ENCODE measurements at places on chromosomes 7 and 10.

DNA sequence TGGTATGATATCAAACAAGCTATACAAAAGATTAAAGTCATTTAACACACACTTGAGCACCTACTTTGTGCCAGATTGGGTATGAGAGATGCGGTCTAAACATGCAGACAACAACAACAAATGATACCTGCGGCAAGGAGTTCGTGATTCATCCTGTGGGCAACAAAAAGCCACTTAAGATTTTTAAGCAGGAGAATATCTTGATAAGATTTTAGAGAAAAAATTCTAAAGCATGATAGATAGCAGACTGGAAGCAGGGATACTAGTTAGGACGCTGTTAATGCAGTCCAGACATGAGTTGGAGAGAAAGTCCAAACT lies 1.6 kb upstream of the KBTBD2 start:
- no peak for DNase-seq

DNA sequence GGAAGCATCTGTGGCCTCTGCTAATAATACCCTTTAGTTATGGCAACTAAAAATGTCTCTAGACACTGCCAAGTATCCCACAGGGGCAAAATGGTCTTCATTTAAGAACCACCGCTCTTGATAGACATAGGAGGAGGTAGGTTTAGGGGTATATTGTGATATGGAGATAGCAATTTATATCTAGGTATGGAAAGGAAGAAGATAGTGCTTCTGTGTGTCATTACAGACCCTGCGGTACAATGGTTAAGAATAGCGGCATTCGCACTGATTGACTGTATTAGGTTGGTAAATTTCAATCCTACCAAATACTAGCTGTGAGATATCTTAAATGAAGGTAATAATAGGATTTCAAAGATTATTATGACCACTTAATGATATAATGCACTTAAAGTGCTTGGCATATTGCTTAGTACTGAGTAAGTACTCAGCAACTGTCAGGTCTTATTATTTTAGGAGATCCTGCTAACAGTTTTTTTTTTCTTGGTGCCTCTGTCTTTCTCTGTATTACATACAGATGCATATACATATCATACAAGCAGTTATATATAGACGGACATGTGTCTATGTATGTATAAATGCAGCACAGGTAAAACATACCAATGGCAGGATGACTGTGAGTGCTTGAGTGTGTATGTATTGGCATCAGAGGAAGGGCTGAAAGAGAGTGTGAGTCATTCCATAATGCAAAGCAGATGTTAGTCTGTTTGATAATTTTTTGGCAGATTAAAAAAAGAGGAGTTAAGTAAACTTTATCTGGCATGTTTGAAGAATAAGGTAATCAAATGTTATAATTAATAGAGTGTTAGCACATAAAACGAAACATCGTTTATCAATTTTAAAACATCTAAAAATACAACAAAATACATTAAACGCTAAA lies 50.0 kb upstream of the ITGB8 start:
- no peak for DNase-seq

DNA sequence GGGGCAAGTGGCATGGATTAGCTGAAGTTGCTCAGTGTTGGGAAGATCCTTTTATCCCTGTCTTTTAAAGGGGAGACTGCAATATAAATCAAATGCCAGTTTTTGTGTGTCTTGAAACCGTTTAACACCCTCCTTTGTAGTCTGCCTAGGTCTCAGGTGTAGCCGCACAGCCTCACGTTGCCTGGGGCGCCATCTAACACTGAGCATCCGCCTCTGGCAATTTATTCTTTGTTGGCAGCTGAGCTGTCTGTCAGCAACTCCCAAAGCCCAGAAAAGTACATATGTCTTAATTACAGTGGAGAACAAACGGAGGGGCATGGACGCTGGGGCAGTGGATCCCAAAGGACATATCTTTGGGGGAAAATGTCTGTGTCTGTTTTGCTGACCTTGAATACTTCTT lies 254.7 kb downstream of the STK31 start:
- no peak for DNase-seq

- DNase-seq, result no peak
Observed at GRCh38 chr7:137328373-137329120, 15.0 kb downstream of the PTN start.
